ENCODE measurements at places on chromosomes 16 and 17.

DNA sequence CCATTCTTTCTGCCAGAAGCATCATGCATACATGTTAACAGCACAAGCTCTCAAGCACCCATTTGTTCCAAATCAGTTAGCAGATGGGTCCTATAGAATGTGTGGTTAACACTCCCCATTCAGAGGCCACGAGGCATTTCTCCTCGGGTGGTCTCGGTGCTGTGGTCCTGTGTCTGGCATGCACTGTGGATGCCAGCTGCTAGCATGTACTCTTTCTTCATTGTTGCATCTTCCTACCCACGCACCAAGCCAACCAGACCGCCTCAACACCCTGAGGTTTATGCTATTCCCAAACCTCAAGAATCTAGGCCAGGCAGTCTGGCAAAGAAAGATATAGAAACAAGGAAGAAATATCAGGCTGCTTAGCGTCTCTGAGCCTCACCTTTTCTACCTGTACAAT is 27.8 kb upstream of the MRTFB start:
- DNase-seq = no peak

DNA sequence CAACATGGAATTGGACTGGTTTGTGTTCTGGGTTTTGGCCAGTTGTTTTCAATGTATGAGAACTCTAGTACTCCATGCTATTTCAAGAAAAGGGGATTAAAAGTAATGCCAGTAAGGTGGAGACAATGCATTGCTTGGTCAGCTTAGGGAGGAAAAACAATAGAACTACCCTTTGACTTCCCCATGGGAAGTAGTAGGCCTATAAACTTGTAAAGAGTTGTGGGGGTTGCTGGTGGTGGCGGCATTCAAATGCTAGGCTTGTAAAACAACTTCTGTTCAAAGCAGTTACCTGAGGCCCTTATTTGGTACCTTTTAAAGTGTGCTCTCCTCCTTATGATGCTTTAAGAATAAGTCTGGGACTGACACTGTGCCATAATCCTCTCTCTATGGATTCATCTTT is 9.4 kb downstream of the MAP3K3 start:
- no peak for DNase-seq

GRCh38 chr17:66655861-66656260 is 179.1 kb upstream of the CACNG5 start:
- peak; percentile 72 for DNase-seq

GRCh38 chr16:11175106-11175786 is 80.8 kb downstream of the SOCS1 start:
- no peak for DNase-seq

- no peak for DNase-seq
Measured at GRCh38 chr16:86305440-86305839, 204.9 kb upstream of the FOXF1 start.

- DNase-seq = peak; percentile 98
Measured at GRCh38 chr17:70405492-70406220, 236.3 kb downstream of the KCNJ2 start.

DNA sequence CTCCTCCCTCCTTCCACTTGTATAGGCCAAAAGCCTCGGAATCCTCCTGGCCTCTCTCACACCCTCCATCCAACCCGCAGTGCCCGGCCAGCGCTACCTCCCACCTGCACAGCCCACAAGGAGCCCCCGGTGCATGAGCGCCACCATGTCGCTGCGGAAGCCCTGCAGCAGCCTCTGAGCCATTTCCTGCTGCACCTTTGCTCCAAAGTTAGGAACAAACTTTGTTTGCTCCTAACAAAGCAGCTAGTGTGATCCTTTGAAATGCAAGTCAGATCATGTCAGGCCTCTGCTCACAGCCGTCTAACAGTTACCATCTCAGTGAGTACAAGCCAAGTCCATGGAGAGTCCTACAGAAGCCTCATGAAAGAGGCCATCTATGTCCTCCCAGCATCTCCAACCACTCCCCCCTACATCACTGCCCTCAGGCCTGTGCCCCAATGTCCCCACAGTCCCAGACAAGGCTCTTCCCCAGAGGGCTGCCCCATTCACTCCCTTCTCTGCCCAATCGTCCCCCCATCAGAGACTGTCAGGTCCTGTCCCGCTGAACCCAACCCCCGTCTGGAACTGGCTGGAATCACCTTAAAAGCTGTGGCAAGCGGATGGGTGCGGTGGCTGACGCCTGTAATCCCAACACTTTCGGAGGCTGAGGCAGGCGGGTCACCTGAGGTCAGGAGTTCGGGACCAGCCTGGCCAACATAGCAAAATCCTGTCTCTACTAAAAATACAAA is 7.5 kb downstream of the DCAKD start:
- no peak for DNase-seq

GRCh38 chr16:3070608-3071111 is 5.2 kb downstream of the IL32 start:
- DNase-seq = no peak

GRCh38 chr17:62091804-62092203 is 26.7 kb upstream of the MED13 start:
- no peak for DNase-seq

DNA sequence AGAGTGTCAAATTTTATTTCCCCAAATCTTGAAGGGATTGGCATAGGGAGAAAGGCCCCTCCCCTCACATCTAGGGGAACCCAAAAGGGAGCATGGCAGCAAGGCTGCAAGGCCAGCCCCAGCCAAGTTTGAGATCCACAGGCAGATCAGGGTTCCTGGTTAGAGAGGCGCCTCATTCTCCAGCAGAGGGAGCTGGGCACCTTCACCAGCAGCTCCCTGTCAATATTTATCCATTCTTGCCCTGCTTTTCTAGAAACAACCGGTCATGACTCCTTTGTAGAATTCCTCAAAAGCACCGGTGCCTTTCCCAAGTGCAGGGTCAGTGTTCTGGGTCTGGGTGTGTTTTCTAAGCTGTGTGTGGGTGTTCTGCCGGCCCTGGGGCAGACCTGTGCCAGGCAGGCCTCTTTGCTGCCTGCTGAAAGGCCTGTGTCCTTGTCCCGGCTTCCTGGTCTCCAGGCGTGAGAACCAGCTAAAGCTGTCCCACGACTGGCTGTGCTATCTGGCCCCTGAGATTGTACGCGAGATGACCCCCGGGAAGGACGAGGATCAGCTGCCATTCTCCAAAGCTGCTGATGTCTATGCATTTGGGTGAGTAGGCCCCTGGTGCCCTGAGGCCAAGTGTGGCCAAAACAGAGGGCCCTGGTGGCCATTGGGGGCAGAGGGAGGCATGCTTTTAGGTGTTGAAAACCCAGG is 21.2 kb upstream of the LGALS9 start:
- peak; percentile 56 for DNase-seq

- no peak for DNase-seq
Measured at GRCh38 chr17:69044371-69044770, 16.4 kb downstream of the ABCA9 start.

GRCh38 chr17:50787106-50787505 is 19.8 kb upstream of the ANKRD40CL start:
- DNase-seq = no peak

GRCh38 chr17:182050-182751 is 751 bp upstream of the DOC2B start:
- no peak for DNase-seq

GRCh38 chr16:22007509-22008214 is at the start of gene MOSMO:
Gene MOSMO, plus strand, starts transcription at chr16:22008111. Its CDS starts 191 bp downstream, at chr16:22008302.
- DNase-seq = peak; percentile 74

GRCh38 chr17:54903375-54903774 is 2.7 kb downstream of the TOM1L1 start:
- no peak for DNase-seq

DNA sequence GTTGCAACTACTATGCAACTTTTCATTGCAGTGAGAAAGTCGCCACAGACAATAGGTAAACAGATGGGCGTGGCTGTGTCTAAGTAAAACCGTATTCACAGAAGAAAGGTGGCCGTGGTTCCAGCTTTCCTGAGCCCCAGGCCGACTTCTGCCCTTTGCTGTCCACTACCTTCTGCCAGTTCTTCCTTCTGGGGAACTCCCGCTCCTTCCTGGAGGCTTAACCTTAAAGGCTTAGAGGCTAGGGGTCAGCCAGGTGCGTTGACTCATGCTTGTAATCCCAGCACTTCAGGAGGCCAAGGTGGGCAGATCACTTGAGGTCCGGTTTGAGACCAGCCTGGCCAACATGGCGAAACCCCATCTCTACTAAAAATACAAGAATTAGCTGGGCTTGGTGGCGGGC is 2.1 kb upstream of the SEPTIN12 start:
- no peak for DNase-seq

DNA sequence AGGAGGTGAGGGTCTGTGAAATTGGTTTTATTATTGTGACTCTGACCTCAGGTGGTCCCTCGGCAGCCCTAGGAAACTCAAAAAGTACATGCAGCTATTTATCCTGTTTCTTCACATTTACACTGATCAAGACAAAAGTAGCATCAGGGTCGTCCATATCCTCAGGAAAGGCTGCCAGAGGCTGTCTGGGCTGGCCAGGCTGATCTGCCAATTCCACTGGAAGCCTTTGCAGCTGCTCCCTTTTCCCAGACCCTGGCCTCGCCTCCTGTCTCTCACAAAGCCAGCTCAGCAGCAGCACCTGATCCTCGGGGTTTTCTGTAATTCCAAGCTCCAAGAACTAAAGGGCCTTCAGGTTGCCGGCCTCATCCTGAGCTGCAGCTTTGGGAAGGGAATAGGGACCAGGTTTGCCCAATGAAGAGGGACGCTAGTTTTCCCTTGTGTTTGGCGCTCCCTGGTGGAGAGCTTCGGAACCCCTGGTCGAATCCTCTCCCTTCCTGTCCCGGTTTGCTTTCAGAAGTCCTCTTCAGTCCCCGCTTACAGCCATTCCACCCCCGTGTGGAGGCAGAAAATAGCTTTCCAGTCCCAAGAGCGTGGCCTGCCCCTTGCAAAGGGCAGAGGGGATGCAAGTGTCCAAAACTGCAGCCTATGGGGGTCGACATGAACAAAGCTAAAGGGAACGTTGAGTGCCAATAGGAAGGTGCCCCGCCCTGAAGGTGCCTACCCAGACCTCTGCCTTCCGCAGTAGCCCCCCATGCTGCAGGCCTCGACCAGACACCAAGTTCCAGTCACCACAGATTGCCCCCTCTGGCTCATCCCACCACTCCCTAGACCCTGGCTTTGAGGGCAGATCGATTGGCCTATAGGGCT is 13.4 kb downstream of the MFSD6L start:
- DNase-seq = peak; percentile 69

GRCh38 chr16:69867784-69868560 is 83.2 kb upstream of the CLEC18A start:
- no peak for DNase-seq

- no peak for DNase-seq
Measured at GRCh38 chr16:90018652-90019542, at the start of gene DBNDD1. Gene DBNDD1, minus strand, starts transcription at chr16:90019456. Its CDS starts 115 bp downstream, at chr16:90019341.

GRCh38 chr16:69131167-69131838 is 1.1 kb downstream of the CHTF8 start:
- DNase-seq = peak; percentile 39

GRCh38 chr16:51159865-51160264 is 8.8 kb upstream of the SALL1 start:
- DNase-seq = no peak

DNA sequence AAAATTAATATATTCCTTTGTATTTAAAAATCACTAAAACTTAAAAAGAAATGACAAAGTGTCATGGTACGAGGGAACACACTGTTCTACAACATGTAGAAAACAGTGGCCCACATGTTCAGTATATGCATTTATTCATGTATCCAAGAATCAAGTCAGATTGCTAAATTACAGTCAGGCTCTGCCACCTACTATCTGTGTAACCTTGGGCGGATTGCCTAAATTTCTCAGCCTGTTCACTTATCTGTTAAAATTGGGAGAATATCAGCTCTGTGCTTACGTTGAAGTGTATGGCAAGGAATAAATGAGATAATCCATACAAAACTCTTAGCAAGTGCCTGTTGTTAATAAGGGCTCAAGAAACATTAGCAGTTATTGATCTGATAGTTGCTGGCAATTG is 3.4 kb upstream of the USP22 start:
- no peak for DNase-seq

- DNase-seq = no peak
Measured at GRCh38 chr16:81767987-81768592, 11.0 kb upstream of the PLCG2 start.

- no peak for DNase-seq
Measured at GRCh38 chr16:69863401-69864281, 87.5 kb upstream of the CLEC18A start.

DNA sequence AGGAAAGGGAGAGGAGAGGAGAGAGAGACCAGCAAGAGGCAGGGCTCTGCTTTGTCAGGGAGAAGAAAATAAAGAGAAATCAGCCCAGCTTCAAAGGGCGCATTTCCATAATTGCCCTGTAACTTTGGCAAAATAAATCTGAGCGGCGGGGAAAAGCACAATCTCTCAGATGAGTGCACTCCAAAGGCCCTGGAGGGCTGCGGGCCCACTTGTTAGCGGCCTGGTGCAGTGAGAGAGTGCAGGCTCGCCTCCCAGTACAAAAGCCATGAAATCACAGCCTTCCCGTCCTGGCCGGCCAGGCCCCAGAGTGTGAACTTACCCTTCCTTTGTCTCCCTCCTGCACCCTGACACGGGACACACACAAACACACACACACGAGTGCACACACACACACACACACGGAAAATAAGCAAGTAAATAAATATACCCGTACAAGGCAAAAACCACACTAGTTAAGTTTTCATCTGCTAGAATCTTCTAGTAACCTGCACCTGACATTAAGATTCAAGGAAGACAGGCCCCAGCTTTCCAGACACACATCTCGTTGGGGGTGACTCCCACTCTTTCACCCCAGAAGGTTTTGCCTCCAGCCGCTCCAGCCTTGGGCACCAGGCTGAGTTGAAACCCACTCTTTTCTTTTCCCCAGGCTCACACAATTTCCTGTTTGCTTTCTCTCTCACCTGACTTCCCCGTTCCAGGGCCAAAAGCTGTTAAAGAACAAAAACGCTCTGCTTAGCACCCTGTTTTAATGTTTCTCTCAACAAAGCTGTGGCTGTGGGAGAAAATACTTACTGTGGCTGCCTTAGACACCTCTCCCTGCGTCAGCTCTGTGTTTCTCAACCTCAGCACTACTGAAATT is 8.5 kb downstream of the IRX3 start:
- no peak for DNase-seq

DNA sequence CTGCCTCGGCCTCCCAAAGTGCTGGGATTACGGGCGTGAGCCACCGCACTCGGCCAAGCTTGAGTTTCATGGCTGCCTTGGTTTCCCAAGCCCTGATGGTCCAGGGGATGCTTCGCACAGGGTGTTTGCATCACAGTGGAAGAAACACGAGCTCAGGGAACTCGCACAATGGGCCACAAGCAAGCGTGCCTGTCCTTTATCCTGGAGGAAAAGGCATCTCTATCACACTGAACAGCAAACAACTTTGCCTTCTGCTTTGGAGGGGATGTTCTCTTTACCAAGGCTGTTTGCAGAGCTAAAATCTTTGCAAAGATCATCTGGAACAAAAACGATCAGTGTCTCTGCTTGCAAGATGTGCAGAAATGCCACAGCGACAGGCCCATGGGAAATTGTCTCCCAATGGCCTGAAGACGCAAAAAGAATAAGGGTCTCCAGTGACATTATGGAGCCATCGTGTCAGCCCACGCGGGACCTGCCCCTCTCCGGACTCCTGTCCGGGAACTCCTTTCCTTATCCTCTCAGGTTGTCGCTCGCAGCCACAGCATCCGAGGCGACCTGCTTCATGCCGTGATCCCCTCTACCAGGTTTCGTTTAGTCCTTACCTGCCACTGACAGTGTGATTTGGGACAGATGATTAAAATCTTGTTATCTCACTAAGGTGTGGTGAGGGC is 44.1 kb upstream of the CBFA2T3 start:
- DNase-seq = no peak
